ENCODE measurements at places on chromosomes 2 and 18. TPM values are rescaled to one million over a fixed set of nuclear protein-coding genes. Genes with fewer than 3 reads are reported as not detected.

- no peak overlapping the region for H3K4me3 ChIP-seq
- no peaks in the 10 kb centered on the region for H3K27me3 ChIP-seq
- no peak for DNase-seq
- H3K27ac ChIP-seq, result no peak overlapping the region
- H3K4me1 ChIP-seq, result no peaks in the 10 kb centered on the region
These were observed 66.0 kb upstream of the SPRED2 start for GRCh38 chr2:65498396-65498795.

Gene PRKCE
- 85.0 TPM for total RNA-seq

DNA sequence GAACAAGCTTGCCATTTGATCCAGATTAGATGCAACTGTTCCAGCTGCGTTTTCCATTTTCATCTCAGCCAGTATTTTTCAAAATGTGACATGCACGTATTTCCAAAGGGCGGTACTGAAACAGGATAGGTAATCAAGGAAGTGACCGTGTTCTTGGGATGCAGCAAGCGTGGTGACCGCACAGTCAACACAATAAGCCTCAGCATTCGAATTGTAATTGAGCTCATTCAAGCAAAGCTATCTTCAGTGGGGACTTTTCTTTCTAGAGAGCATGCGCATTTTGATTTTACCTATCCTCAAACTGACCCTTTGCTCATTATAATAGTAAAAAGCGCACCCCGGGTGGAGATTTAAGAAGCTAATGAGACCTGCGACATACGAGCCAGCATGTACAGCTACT, 3.4 kb upstream of the ALPP start:
- H3K27me3 ChIP-seq, result no peaks in the 10 kb centered on the region
- no peak overlapping the region for H3K4me3 ChIP-seq
- no peaks in the 10 kb centered on the region for H3K4me1 ChIP-seq

Gene FABP1
- total RNA-seq, result not detected

Gene MSTN
- total RNA-seq, result 0.18 TPM

Gene IL1A
- total RNA-seq, result 2.1 TPM

- H3K27me3 ChIP-seq, result peaks cover 5% of the 10 kb centered on the region
- H3K27ac ChIP-seq, result no peak overlapping the region
- no peak overlapping the region for H3K4me3 ChIP-seq
- no peaks in the 10 kb centered on the region for H3K36me3 ChIP-seq
These were observed 34.3 kb upstream of the MTX2 start for GRCh38 chr2:176234940-176235339.

DNA sequence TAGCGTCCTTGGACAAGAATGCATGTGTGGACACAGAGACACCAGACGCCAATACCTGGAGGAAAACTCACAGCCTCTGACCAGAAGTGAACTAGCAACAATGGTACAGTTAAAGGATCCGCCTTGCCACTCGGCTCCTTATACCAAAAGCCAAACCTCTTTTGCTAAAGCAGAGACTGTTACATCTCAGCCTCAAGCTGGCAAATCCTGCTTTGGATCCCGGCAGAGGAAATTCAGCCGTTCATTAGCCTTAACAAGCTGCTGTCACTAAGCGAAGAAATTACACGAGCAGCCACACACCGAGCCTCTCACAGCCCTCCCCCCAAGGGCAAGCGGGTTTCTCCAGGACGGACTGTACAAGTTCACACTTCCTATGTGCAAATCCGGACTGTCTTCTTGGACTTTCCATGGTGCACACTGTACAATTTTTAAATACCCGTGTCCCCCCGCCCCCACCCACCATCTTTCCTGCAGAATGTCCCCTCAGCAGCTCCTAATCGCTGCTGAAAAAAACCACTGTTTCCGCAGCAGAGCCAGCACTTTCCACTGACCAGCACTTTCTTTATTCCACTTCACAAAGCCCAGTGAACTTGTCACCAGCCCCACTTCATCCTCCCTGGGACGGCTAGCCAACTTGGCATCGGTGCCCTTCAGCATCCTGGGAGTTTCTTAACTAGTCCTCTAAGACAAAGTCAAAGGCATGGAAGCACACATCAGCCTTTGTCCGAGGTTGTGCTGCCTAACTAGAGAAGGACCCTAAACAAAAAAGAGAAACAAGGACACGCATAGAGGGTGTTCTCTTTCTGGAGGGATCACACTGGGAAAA, 1.5 kb downstream of the KLF7 start:
- peak overlapping the region; percentile 74 for H3K4me3 ChIP-seq
- peaks cover 53% of the 10 kb centered on the region for H3K4me1 ChIP-seq
- H3K27me3 ChIP-seq, result no peaks in the 10 kb centered on the region
- no peaks in the 10 kb centered on the region for H3K36me3 ChIP-seq
- DNase-seq, result peak; percentile 74

Gene MROH2A
- total RNA-seq, result not detected

DNA sequence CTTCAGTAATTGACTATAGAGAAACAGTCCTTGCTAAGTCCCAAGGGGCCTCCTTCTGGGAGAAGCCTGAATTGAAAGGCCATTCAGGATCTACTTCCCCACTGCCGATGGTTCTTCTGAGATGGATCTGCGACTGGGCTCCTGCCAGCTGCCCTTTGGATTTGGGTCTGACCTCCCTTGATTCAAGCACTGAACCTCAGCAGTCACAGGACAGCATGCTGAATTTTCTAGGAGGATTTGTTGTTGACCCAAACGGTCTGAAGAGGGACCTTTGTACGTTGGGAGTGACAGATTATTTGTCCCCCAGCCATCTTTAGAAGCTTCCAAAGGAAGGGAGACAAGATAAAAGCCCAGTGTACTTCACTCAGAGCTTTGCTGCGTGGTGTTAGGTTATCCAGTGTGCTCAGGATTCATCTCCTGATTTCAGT, 67.1 kb downstream of the NXPH2 start:
- H3K27ac ChIP-seq, result no peak overlapping the region
- H3K27me3 ChIP-seq, result no peaks in the 10 kb centered on the region
- H3K4me1 ChIP-seq, result peaks cover 5% of the 10 kb centered on the region
- no peaks in the 10 kb centered on the region for H3K36me3 ChIP-seq

Gene NTSR2
- not detected for total RNA-seq

DNA sequence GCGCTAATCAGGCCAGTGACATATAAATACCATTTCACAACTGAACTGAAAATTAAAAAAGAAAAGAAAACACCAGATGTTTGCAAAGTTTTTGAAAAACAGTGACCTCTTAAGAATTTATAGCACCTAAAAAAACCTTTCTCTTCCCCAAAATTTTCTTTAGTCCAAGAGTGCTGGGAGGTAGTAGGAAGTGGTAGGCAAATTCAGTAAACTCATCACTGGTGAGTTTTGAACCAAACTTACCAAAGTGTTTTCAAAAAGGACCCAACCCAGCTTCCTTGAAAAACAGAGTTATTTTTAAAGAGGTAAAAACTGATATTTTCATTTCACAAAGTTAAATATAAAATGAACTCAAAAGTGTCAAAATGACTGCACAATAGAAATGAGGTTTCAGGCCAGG, 90.4 kb downstream of the TMEM247 start:
- H3K36me3 ChIP-seq, result peaks cover 18% of the 10 kb centered on the region
- no peak overlapping the region for H3K4me3 ChIP-seq
- DNase-seq, result no peak
- peak overlapping the region; percentile 54 for H3K27ac ChIP-seq
- H3K27me3 ChIP-seq, result no peaks in the 10 kb centered on the region

Gene RSAD2
- total RNA-seq, result 21.9 TPM

GRCh38 chr2:98847853-98848252, 88.2 kb downstream of the CRACDL start:
- no peaks in the 10 kb centered on the region for H3K4me1 ChIP-seq
- H3K27ac ChIP-seq, result no peak overlapping the region
- H3K36me3 ChIP-seq, result no peaks in the 10 kb centered on the region
- peaks cover 6% of the 10 kb centered on the region for H3K27me3 ChIP-seq
- DNase-seq, result no peak
- no peak overlapping the region for H3K4me3 ChIP-seq

DNA sequence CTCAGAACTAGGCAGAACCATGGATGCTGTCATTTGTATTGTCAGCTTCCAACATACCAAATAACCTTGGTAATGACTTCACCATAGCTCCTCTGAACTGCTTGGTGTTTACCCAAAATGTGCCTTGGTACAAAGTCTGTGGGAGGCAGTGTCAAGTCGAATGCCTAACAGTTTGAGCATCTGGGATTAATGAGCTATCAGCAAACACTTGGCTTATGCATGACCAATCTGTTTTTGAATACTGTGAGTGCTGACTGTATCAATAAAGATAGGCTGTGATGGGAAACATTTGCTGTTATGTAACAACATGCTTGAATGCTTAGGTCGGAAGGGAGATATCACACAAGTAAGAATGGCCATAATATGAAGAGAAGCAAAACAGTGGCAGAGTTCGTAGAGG, 455.4 kb downstream of the CMPK2 start:
- H3K36me3 ChIP-seq, result no peaks in the 10 kb centered on the region
- no peak overlapping the region for H3K27ac ChIP-seq
- no peak for DNase-seq
- no peak overlapping the region for H3K4me3 ChIP-seq

DNA sequence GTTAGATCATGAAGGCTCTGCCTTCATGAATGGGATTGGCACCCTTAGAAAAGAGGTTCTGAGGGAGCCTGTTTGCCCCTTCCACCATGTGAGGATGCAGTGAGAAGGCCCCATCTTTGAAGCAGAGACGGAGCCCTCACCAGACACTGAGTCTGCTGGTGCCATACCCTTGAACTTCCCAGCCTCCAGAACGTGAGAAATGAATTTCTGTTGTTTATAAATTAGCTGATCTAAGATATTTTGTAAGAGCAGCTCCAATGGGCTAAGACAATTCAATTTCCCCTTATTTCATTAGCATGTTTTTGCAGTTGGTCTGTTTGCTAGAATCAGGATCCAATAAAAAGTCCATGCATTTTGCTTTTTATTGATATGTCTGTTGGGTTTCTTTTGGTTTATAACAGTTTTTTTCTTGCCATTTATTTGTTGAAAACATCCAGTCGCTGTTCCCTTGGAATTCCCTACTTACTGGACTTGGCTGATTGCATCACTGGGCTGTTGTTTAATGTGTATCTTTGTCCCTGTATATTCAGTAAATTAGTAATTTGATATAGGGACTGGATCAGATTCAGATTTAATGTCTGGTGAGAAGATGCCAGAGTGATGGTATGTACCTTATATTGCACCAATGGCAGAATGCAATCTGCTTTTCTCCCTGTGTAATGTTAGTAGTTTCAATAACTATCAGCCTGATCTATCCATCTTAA, 24.0 kb upstream of the GREB1 start:
- H3K4me3 ChIP-seq, result no peak overlapping the region
- H3K27me3 ChIP-seq, result no peaks in the 10 kb centered on the region
- H3K27ac ChIP-seq, result no peak overlapping the region

Gene CREB1
- 71.3 TPM for total RNA-seq

DNA sequence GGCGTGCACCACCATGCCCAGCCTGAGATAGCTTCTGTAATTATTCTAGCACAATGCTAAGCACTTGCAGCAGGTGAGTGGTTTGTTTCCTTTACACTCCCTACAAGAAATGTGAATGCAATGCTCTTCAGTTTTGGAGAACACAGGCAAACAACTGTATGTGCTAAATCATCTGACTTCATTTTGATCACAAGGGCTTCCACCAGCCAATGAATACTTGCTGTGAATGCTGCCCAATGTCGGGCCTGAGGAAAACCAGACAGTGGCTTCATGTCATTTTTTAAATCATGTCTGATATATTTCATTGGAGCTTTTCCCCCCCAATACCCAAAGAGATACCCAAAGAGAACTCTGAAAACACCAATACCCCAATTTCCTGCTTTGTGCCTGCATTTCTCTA, 155.6 kb upstream of the XPO1 start:
- H3K27ac ChIP-seq, result peak overlapping the region; percentile 86
- DNase-seq, result no peak
- H3K36me3 ChIP-seq, result no peaks in the 10 kb centered on the region
- no peaks in the 10 kb centered on the region for H3K27me3 ChIP-seq
- peaks cover 11% of the 10 kb centered on the region for H3K4me1 ChIP-seq

DNA sequence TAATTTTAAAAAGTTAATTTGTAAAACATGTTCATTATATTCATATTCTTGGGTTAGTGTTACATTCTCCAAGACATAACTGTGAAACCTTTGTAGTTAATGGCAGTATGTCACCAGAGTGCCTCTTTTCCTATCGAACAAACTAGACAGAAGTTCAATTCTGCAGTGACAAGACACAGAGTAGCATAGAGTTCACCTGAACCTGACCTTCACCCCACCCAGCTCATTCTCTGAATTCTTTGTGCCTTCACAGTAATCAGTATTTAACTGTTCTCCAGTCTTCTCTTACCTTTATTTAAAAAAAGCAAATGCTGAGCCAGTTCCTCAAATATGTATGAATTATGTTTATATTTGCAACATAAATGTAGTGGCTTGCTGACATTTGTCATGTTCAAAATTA, 52.9 kb upstream of the CHMP1B start:
- H3K4me3 ChIP-seq, result no peak overlapping the region
- no peaks in the 10 kb centered on the region for H3K4me1 ChIP-seq
- no peak overlapping the region for H3K27ac ChIP-seq
- no peaks in the 10 kb centered on the region for H3K36me3 ChIP-seq
- no peaks in the 10 kb centered on the region for H3K27me3 ChIP-seq

DNA sequence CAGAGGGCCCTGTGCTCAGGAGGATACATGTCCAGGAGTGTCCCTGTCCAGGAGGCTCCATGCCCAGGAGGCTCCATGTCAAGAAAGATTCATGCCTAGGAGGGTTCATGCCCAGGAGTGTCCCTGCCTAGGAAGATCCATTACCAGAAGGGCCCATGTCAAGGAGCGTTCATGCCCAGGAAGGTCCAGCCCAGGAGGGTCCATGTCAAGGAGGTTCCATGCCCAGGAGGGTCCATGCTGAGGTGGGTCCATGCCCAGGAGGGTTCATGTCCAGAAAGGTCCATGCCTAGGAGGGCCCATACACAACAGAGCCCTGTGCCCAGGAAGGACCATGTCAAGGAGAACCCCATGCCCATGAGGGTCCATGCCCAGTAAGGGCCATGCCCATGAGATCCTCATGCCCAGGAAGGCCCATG, 7.0 kb downstream of the GPR35 start:
- H3K4me3 ChIP-seq, result no peak overlapping the region
- no peaks in the 10 kb centered on the region for H3K36me3 ChIP-seq
- H3K27ac ChIP-seq, result no peak overlapping the region
- no peak for DNase-seq
- H3K4me1 ChIP-seq, result peaks cover under 1% of the 10 kb centered on the region
- no peaks in the 10 kb centered on the region for H3K27me3 ChIP-seq

GRCh38 chr2:220315098-220315823, 687.8 kb downstream of the SLC4A3 start:
- H3K36me3 ChIP-seq, result no peaks in the 10 kb centered on the region
- no peaks in the 10 kb centered on the region for H3K27me3 ChIP-seq
- no peak overlapping the region for H3K4me3 ChIP-seq
- no peaks in the 10 kb centered on the region for H3K4me1 ChIP-seq

DNA sequence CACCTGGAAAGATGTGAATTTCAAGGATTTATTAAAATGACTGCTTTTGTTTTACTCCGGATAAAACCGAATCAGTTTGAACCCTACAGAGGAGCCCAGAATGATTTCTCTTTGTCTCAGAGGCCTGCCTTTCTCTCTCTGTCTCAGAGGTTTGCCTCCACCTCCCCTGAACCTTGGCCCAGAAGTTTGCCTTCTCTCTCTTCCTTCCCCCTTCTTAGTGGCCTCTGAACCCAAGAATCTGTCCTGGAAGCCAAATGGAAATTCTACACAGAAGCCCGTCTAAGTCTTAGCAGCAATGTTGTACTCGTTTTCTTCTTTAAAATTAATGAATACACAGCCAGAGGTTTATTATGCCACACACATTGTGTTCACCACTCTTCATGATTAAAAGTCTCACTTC, 200.7 kb downstream of the SOCS6 start:
- DNase-seq, result no peak
- H3K4me1 ChIP-seq, result no peaks in the 10 kb centered on the region
- H3K36me3 ChIP-seq, result no peaks in the 10 kb centered on the region
- H3K27me3 ChIP-seq, result no peaks in the 10 kb centered on the region
- H3K4me3 ChIP-seq, result no peak overlapping the region

- no peaks in the 10 kb centered on the region for H3K4me1 ChIP-seq
- H3K36me3 ChIP-seq, result no peaks in the 10 kb centered on the region
- DNase-seq, result no peak
- H3K27ac ChIP-seq, result no peak overlapping the region
These were observed 28.0 kb upstream of the ARHGAP25 start for GRCh38 chr2:68706637-68707036.

Gene SERPINB12
- not detected for total RNA-seq

Gene METTL4
- 11.5 TPM for total RNA-seq

Data from lower lobe of right lung (tissue), 2 donors.